ENCODE measurements at places on chromosomes 16 and 17.
A peak's percentile ranks its signal among the peaks of the same experiment; 100 is the strongest.

DNA sequence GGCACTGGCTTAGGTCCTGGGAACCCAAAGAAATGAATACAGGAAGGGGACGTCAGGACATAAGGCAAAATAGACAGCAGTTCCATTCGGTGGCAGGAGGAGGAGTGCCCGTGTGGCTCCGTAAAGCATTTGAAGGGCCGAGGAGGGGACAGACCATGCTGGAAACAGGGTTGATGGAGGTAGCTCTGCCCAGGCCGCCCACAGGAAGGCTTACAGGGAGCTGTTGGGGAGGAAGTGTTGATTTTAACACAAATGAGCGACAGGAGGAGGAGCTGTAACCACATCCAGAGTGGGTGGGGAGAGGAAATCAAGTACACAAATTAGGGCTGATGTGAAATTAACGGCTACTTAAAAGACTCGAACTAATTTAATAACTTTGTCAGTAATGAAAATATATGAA, 54.6 kb downstream of the RBFOX3 start:
- no peaks in the 10 kb centered on the region for H3K4me1 ChIP-seq
- H3K4me3 ChIP-seq: no peak overlapping the region
- H3K27me3 ChIP-seq: no peaks in the 10 kb centered on the region

- H3K36me3 ChIP-seq: no peaks in the 10 kb centered on the region
- no peak for DNase-seq
- H3K27me3 ChIP-seq: no peaks in the 10 kb centered on the region
- H3K4me1 ChIP-seq: no peaks in the 10 kb centered on the region
Measured at GRCh38 chr16:85422196-85422631, 190.9 kb upstream of the GSE1 start.

GRCh38 chr16:882256-882655, 81.7 kb upstream of the GNG13 start:
- H3K4me3 ChIP-seq: no peak overlapping the region
- H3K4me1 ChIP-seq: no peaks in the 10 kb centered on the region

GRCh38 chr16:31248344-31248743, 11.4 kb upstream of the ITGAM start:
- H3K4me3 ChIP-seq: no peak overlapping the region
- H3K36me3 ChIP-seq: no peaks in the 10 kb centered on the region
- H3K27ac ChIP-seq: no peak overlapping the region

DNA sequence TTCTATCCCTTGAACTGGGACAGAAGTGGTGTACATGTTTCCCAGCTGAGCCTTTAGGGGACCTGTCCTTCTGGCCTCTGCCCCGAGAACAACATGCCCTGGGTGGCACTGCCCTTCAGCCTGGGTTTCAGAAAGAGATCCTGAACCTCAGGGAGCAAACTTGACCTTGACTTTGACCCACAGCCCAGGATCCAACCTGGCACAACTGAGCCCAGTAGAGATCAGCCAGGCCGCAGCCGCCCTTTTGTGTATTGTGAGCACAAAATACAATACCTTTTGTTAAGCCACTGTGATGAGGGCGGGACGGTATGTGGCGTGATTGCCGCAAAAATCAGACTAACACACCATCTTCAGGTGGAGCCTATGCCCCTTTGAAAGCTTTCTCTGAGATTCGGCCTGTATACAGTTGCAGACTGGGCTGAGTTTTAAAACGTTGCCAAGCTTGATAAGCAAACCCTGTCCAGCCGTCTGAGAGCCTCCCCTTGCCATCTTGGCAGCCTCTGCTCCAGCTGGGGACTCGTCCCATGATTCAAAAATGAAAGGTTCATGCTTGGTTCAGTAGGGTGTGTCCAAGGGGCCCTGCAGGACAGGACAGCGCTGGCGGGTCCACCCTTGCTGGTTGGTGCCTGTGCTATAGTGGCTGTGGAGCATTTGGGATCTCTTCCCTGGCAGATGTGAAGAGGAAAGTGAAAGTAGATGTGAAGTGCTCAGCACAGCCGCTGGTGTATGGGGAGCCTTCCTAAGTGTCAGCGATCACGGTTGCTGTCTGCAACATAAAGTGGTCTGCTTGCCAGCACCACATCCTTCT, 40.3 kb downstream of the FOXL1 start:
- peaks cover 11% of the 10 kb centered on the region for H3K27me3 ChIP-seq
- no peak for DNase-seq
- H3K36me3 ChIP-seq: no peaks in the 10 kb centered on the region
- no peak overlapping the region for H3K27ac ChIP-seq
- H3K4me3 ChIP-seq: peak overlapping the region; percentile 22

GRCh38 chr16:8630255-8630953, 8.9 kb downstream of the METTL22 start:
- H3K4me3 ChIP-seq: no peak overlapping the region
- no peaks in the 10 kb centered on the region for H3K27me3 ChIP-seq
- no peak for DNase-seq
- peaks cover 5% of the 10 kb centered on the region for H3K36me3 ChIP-seq
- H3K27ac ChIP-seq: no peak overlapping the region

- no peaks in the 10 kb centered on the region for H3K36me3 ChIP-seq
- H3K4me1 ChIP-seq: peaks cover 7% of the 10 kb centered on the region
- no peak for DNase-seq
- H3K27me3 ChIP-seq: no peaks in the 10 kb centered on the region
Measured at GRCh38 chr17:76379275-76379641, 5.2 kb upstream of the SPHK1 start.

- H3K36me3 ChIP-seq: no peaks in the 10 kb centered on the region
- no peak for DNase-seq
- no peak overlapping the region for H3K4me3 ChIP-seq
- H3K27ac ChIP-seq: no peak overlapping the region
Measured at GRCh38 chr16:57258910-57259475, 13.9 kb downstream of the ARL2BP start.
